Natural killer cell (primary cell): ENCODE measurements at places on chromosomes 16 and 17.

DNA sequence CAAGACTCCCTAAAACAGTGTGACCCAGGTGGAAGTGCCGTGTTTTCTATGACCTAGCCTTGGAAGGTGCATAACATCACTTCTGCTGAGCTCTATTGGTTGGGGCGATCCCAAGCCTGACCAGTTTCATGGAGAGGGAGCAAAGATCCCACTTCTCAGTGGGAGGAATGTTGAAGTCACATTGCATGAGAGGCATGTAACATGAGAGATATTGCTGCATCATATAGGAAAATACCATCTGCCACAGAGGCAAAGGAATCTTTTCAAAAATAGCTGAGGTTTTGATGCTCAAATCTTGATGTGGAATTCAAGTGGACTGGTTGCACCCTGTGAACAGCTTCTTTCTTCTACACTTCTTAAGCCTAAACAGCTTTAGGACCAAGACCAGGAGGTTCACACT is 56.4 kb upstream of the NLRP1 start:
- DNase-seq, result no peak

- no peak for DNase-seq
Measured at GRCh38 chr16:80346111-80346632, 194.6 kb upstream of the DYNLRB2 start.

DNA sequence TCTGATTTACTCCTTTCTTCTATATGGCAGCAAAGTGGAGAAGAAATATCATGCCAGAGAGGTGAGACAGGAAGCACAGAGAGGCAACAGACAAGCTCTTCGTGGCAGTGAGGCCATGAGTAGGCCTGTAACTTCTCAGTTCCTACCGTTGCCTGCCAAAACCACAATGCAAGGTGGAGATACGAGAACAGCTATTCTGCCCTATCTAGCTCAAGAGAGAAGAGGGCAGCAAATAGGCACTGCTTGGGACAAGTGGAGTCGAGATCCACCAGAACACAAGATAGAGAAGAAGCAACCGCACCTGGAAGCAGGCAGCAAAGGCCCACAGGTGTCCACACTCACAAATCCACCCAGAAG is 24.8 kb downstream of the RANBP10 start:
- DNase-seq, result no peak

- DNase-seq, result no peak
Measured at GRCh38 chr16:4293822-4294457, 21.1 kb upstream of the TFAP4 start.

DNA sequence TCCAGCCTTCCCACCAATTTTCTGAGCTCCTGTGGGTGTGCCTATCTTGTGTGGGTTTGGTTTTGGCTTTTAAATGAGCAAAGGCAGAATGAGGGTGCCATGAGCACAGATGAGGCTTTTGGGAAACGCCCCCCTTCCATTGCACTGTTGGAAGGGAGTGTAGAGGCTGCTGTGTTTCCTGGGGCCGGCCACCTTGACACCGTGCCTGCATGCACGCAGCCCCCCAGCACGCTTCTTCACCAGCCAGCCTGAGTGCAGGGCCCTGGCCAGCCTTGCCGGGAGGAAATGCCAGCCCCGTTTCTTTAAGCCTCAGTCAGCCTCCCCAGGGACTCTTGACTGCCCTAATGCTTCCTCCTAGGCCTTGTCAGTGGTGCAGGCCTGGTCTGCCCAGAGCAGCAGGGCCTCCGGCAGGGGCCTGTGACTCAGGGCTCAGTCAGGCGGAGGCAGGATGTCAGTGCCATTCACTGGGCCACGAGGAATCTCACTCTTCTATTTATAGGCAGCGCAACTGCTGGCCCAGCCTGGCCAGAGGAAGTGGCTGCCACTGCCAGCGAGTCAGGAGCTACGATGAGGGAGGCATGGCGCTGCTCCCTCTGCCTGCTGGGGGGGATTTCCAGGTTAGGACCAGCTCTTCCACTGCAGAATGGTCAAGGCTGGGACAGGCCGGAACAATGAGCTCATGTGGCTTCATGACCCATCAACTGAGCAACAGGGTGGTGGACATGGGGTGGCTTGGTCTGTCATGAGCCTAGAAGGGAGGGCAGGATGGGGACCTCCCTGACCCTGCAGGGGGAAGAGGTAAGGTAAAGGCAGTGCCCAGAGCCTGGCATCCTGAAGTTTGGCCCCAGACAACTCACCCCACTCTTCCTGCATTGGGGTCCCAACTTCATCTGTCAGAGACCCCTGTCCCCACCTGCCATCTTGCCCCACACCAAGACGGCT is 205.2 kb downstream of the RAB11FIP4 start:
- peak; percentile 9 for DNase-seq
